ENCODE measurements at places on chromosomes 3 and 15. TPM values are rescaled to one million over a fixed set of nuclear protein-coding genes. Genes with fewer than 3 reads are reported as not detected.

DNA sequence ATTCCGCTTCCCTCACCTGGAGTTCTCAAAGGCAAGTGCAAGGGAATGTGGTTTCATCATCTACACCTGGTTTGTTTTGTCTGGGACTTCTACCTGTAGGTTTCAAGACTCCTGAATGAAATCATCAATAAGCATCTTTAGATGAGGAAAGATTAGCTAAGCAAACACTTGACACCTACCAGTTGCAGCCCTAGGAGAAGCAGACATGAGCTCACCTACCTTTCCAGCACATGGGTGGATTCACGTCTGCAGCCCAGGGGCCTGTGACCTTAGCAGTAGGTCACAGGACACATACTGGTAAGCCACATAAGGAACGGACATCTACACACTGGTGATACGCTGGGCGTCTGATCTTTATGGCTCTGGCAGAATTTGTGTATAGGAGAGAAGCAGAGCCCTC lies 26.7 kb downstream of the SLCO2A1 start:
- no peaks in the 10 kb centered on the region for H3K27me3 ChIP-seq
- no peaks in the 10 kb centered on the region for H3K36me3 ChIP-seq
- no peak overlapping the region for H3K4me3 ChIP-seq

Gene TF
- total RNA-seq = 0.25 TPM

GRCh38 chr15:58497046-58497785 lies 65.4 kb downstream of the LIPC start:
- no peaks in the 10 kb centered on the region for H3K36me3 ChIP-seq
- H3K4me3 ChIP-seq = no peak overlapping the region
- no peak overlapping the region for H3K27ac ChIP-seq
- H3K4me1 ChIP-seq = peaks cover 10% of the 10 kb centered on the region
- no peaks in the 10 kb centered on the region for H3K27me3 ChIP-seq
- no peak for DNase-seq

GRCh38 chr3:120742849-120743365 lies 363 bp downstream of the GTF2E1 start:
- H3K27me3 ChIP-seq = no peaks in the 10 kb centered on the region
- peak overlapping the region; percentile 98 for H3K27ac ChIP-seq
- H3K4me3 ChIP-seq = peak overlapping the region; percentile 83
- H3K4me1 ChIP-seq = peaks cover 31% of the 10 kb centered on the region

DNA sequence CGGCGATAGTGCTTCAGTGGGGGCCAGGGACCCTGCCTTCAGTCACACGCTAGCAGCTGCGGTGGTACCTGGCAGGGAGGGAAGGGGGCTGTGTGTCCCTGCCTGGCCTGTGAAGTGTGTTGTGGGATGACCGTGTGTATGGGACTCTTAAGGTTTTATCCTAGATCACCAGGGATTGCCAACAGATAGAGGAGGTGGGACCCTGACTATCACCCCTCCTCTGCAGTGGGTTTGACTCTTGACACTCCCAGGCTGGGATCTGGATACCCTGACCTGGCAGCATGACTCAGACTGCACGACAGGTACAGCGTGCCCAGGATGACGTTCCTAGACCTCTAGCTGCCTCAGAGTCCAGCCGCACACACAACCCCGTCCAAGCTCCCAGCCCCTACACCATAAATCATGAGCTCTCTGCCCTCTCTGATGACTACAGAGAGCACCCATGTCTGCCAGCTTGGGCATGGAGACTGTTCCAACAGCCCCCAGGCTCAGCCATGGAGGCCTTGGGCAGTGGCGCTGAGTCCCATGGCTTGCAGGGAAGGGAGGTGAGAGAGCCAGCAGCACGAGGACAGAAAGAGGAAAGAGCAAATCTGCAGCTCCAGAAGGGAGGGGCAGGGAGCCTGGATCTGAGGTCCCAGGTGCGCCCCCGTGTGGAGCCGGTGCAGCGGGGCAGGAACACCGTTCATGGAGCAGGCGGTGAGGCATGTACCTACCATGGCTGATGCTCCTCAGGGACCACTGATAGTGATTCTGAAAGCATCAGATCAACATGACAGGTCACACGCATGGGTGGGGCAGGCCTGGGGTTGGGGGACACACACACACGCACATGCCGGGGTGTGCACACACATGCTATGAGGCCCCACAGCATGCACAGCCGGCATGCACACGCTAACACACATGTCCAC lies 71.0 kb downstream of the ADAMTS7 start:
- no peak overlapping the region for H3K4me3 ChIP-seq
- peak; percentile 22 for DNase-seq
- no peaks in the 10 kb centered on the region for H3K27me3 ChIP-seq
- no peaks in the 10 kb centered on the region for H3K4me1 ChIP-seq

DNA sequence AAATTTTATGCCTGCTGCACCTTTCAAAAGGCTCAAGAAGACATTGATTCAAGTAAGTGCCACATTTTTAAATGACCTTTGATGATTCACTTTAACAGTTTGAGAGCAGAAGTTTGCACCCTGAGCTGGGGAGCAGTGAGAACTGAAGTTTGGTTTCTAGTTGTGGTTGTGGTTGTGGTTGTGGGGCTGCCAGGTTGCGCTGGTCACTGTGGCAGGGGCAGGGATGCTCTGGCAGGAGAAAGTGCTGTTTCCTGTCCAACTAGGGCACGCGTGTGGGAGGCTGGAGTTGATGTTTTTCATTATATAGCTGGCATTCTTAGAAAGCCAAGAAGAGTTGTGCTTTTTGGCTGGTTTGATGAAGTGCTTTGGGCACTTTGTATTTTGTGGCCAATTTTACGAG lies 339.7 kb upstream of the NR2F2 start:
- no peaks in the 10 kb centered on the region for H3K36me3 ChIP-seq
- DNase-seq = no peak
- H3K27ac ChIP-seq = no peak overlapping the region

- H3K27ac ChIP-seq = no peak overlapping the region
- H3K4me3 ChIP-seq = no peak overlapping the region
- no peaks in the 10 kb centered on the region for H3K36me3 ChIP-seq
These were observed 112.3 kb downstream of the ADAMTS17 start for GRCh38 chr15:100229181-100230163.

Gene ALDH1A2
- total RNA-seq = 0.15 TPM

Gene RHO
- not detected for total RNA-seq

Gene DIPK2A
- total RNA-seq = 22.8 TPM

DNA sequence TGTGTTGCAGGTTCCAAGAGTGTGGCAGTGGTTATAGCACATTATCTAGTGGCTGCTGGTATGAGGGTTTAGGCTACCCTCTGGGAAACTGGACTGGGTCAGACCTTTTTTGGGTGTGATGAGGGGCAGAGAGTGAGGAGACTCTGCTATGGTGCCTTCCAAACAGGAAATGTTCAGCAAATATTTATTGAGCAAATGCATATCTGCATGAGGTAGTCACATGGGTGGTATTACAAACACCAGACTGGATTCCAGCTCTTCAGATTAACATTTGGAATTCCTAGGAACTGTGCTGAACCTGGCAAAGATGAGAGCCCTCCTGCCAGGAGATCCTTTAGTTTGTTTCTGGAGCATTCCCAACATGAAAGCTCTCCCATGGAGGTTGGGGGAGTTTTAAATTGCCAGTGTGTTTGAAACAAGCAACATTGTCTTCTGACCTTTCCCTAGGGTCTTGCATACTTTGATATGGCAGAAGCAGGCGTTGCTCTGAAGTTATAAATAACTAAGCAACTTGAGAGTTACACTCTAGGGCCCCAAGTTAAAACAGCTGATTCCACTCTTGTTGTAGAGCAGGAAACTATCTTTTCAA lies 341.2 kb upstream of the C2CD4B start:
- no peaks in the 10 kb centered on the region for H3K4me1 ChIP-seq
- no peak for DNase-seq
- H3K4me3 ChIP-seq = no peak overlapping the region
- no peaks in the 10 kb centered on the region for H3K36me3 ChIP-seq
- no peak overlapping the region for H3K27ac ChIP-seq

DNA sequence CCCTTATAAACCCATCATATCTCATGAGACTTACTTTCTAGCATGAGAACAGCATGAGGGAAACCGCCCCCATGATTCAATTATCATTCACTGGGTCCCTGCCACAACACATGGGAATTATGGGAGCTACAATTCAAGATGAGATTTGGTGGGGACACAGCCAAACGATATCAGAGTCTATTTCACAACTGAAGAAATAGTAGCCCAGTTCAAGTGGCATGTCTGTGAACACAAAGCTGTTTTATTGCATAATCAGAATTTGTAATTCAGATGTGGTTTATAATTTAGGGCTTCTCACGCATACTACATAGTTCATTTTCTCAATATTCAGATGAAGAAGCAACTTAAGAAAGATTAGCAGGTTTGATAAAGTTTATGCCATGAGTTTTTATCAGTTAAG lies 1188.0 kb upstream of the ALCAM start:
- no peak for DNase-seq
- no peak overlapping the region for H3K27ac ChIP-seq
- H3K4me3 ChIP-seq = no peak overlapping the region
- H3K36me3 ChIP-seq = no peaks in the 10 kb centered on the region
- H3K4me1 ChIP-seq = no peaks in the 10 kb centered on the region
- H3K27me3 ChIP-seq = no peaks in the 10 kb centered on the region

GRCh38 chr3:37423825-37424224 lies 249.4 kb upstream of the LRRFIP2 start:
- no peak overlapping the region for H3K27ac ChIP-seq
- no peak for DNase-seq
- H3K4me1 ChIP-seq = no peaks in the 10 kb centered on the region
- no peaks in the 10 kb centered on the region for H3K36me3 ChIP-seq
- no peaks in the 10 kb centered on the region for H3K27me3 ChIP-seq
- H3K4me3 ChIP-seq = no peak overlapping the region

Gene CTXN2
- not detected for total RNA-seq

DNA sequence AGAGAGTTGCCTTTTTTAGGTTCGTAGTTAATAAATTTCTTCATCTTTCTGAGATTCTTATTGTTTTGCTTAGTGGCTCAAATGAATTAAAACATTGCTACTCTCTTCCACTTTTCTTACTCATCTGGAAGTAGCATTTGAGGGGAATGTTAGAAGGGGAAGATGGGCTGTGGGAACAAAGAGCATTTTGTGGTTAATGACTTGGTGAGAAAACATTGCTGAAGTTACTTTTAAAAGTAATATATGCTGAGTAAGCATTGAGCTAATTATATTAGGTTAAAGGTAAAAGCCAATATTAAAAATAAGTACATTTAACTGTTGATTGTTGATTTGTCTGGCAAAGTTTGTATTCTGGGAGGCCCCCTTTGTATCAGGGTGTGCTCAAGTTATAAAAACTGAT lies 5.7 kb downstream of the MORF4L1 start:
- H3K27me3 ChIP-seq = no peaks in the 10 kb centered on the region
- H3K36me3 ChIP-seq = peaks cover 32% of the 10 kb centered on the region
- H3K4me3 ChIP-seq = no peak overlapping the region
- no peak overlapping the region for H3K27ac ChIP-seq
- peaks cover 89% of the 10 kb centered on the region for H3K4me1 ChIP-seq

Data from CD4-positive, alpha-beta memory T cell (primary cell).